Aorta (tissue), 5 donors: ENCODE measurements at places on chromosomes 5 and 9. TPM values are rescaled to one million over a fixed set of nuclear protein-coding genes. Genes with fewer than 3 reads are reported as not detected.

The KIF24 gene
- 0.78 TPM for total RNA-seq

DNA sequence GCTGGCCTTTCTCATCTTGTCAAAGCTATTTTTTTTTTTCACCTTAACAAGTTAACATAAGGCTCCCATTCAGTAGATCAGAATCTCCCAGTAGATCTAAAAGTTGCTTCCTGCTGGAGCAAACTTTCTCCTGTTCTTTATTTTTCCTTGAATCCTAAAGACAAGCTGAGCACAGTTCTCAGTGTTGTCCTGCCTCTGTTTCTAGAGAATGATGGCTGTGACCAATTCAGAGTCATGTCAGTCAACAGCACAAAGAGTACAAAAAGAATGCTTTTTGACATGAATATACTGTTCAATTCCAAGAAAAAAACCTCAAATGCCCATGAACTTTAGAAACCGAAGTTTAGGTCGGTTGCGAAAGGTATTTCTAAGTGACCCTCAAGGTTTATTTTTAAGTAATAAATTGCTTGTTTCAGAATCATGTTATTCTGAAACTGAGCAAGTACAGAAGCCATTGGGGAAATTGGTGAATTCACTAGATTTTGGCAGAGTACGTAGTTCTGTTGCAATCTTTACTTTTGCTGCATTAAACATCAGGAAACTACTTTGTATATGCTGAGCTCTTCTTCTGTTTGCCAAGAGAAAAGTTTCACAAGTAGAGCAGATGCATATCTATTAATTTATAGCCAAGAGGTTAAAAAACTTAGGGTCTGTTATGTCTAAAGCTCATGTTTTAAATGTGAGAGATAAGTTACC, 161.7 kb upstream of the RPS23 start:
- no peak overlapping the region for H3K4me3 ChIP-seq
- no peaks in the 10 kb centered on the region for H3K27me3 ChIP-seq
- no peaks in the 10 kb centered on the region for H3K36me3 ChIP-seq

DNA sequence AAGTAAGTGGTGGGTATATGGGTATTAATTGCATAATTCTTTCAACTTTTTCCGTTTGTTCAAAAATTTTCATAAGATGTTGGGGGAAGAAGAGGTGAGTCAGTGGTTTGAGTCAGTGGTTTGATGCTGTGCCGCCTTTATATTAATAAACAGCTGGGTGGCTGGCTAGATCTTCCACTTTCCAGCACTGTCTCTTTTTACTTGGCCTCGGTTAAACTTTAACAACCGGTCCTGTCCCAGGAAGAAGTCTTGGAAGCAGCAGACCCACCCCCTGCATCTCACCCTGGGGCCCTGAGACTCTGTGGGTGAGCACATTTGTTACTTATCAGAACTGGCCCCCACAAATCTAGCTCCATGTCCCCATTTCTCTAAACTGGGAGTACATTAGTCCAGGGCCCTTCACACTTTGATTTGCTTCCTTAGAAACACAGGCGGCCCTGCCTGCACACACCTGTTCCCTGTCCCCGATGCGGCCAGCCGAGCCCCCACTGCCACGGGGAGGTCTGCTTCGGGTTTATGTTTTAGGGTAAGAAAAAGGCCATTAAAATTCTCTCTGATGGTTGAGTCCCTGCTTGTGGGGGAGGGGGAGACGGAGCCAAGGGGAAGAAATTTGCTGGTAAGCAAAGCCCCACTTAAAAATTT, 90.7 kb downstream of the PTCH1 start:
- DNase-seq: no peak
- H3K4me3 ChIP-seq: no peak overlapping the region
- H3K27ac ChIP-seq: no peak overlapping the region
- no peaks in the 10 kb centered on the region for H3K36me3 ChIP-seq
- no peaks in the 10 kb centered on the region for H3K4me1 ChIP-seq

DNA sequence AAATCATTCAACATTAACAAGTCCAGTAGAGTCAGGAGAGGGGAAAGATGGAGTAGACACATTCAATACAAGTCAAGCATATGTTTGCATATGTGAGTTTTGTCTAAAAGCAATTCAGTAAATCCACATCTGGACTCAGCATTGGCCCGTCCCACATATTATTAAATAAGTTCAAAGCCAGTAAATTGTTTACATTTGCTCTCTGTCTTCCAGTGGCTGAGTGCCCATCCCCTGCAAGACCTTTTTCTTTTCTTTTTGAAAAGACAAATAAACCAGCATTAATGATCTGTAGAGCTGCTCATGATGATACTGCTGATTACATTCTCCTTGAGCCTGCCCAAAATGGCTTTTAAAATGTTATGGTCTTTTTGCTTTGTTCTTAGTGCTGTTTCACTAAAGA, 71.1 kb downstream of the TNC start:
- H3K27me3 ChIP-seq: no peaks in the 10 kb centered on the region
- no peak overlapping the region for H3K27ac ChIP-seq

GRCh38 chr5:131792896-131793295, 3.9 kb downstream of the FNIP1 start:
- H3K4me1 ChIP-seq: no peaks in the 10 kb centered on the region
- DNase-seq: no peak
- no peak overlapping the region for H3K27ac ChIP-seq
- H3K27me3 ChIP-seq: no peaks in the 10 kb centered on the region

The HK3 gene
- total RNA-seq: 26.8 TPM

The EPB41L4B gene
- total RNA-seq: 1.3 TPM

GRCh38 chr9:14715102-14715501, 7.4 kb downstream of the CER1 start:
- DNase-seq: no peak
- no peaks in the 10 kb centered on the region for H3K4me1 ChIP-seq
- no peak overlapping the region for H3K4me3 ChIP-seq
- no peak overlapping the region for H3K27ac ChIP-seq

The PDE6A gene
- total RNA-seq: not detected

The FOXD4L5 gene
- total RNA-seq: 0.19 TPM

The MCTP1 gene
- total RNA-seq: 30.8 TPM

- no peak for DNase-seq
- H3K27me3 ChIP-seq: no peaks in the 10 kb centered on the region
- H3K36me3 ChIP-seq: no peaks in the 10 kb centered on the region
- H3K27ac ChIP-seq: no peak overlapping the region
These were observed 210.5 kb downstream of the SNX18 start for GRCh38 chr5:54727874-54728587.

DNA sequence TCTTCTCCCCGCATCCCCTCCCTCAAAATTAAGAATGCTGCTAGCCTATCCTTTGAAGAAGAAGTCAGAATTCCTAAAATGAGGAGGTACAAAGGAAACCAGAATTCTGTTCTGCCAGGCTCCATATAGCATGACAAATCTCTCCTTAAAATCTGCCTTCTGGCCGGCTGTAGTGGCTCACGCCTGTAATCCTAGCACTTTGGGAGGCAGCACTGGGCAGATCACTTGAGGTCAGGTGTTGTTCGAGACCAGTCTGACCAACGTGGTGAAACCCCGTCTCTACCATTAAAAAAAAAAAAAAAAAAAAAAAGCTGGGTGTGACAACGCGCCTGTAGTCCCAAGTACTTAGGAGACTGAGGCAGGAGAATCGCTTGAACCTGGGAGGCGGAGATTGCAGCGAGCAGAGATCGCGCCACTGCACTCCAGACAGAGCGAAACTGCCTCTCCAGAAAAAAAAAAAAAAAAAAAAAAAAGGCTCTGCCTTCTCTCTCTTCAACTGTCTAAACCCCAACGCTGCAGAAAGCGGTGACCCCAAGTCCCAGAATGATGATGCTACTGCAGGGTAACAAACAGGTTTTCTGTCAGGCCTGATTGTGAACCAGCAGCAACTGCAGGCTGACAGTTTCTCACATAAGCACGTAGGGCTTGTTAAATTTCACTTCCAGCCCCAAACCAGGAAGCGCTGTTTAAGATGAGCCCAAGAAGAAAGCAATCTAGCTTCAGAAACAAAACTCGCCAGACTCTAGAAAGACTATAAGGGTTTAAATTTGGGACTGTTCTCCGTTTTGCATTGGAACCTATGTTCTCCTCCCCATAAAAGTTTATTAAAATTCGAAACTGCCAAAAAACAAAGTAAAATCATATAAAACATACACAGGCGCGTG, 963 bp upstream of the CAST start:
- no peaks in the 10 kb centered on the region for H3K4me1 ChIP-seq
- peak overlapping the region; percentile 87 for H3K27ac ChIP-seq
- H3K4me3 ChIP-seq: peak overlapping the region; percentile 88
- no peaks in the 10 kb centered on the region for H3K27me3 ChIP-seq

- H3K27ac ChIP-seq: no peak overlapping the region
- no peaks in the 10 kb centered on the region for H3K36me3 ChIP-seq
- no peak for DNase-seq
- H3K4me3 ChIP-seq: no peak overlapping the region
- no peaks in the 10 kb centered on the region for H3K4me1 ChIP-seq
These were observed 11.0 kb downstream of the PRDM12 start for GRCh38 chr9:130675396-130675795.

- H3K4me3 ChIP-seq: peak overlapping the region; percentile 59
- H3K27ac ChIP-seq: peak overlapping the region; percentile 43
- no peaks in the 10 kb centered on the region for H3K27me3 ChIP-seq
- H3K36me3 ChIP-seq: no peaks in the 10 kb centered on the region
These were observed 812 bp downstream of the CACFD1 start for GRCh38 chr9:133460405-133461175.
